Fibroblast of villous mesenchyme (primary cell): ENCODE measurements at places on chromosomes 3 and 15.

- DNase-seq = peak; percentile 44
Measured at GRCh38 chr3:58588030-58588614, 10.9 kb upstream of the FAM107A start.

DNA sequence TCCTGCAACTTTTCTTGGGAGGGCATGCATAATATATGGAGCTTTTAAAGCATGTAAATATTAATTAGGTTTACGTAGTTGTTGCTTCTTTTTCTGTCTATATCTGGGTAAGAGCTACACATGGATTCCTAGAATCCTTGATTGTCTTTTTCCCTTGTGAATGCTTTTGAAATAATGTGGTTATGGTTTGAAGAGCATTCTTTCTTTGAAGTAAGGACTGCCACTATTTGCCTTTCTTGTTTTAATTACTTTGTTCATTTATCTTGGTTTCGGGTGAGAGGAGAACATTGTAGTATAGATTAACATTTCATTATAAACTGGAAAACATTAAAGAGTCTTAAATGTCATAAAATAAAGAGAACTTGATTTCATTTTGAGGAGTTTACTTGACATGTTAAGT lies 674.0 kb downstream of the ZBBX start:
- no peak for DNase-seq

- DNase-seq = no peak
Measured at GRCh38 chr3:58179235-58180098, 31.3 kb downstream of the DNASE1L3 start.

DNA sequence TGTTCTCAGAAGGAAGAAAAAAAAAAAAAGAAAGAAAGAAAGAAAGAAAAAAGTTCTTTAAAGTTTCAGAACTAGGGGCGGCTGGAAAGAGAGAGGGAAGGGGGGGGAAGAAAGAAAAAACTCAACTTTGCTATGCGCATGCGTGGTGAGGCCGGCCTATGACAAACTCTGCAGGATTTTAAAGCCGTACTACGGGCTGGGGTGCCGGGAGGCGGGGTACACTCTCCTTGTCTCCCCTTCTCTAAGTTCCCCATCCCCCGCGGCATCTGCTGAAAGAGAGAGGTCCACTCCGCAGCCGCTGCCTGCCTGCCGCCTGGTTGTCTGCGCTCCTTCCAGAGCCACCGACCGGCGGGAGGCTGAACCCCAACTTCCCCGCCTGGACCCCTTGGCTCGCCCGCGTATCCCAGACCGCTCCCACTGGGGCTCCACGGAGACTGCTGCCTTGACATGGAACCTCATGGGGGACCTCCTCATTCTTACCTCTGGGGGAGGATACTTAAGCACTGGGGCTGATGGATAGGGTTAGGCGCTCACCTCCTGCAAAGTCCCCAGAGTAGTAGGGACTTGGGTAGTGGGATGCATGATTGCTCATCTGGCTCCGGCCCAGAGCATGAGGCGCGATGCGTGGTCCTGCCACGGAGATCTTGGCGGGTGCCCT lies 1.4 kb upstream of the WNT5A start:
- DNase-seq = peak; percentile 93

DNA sequence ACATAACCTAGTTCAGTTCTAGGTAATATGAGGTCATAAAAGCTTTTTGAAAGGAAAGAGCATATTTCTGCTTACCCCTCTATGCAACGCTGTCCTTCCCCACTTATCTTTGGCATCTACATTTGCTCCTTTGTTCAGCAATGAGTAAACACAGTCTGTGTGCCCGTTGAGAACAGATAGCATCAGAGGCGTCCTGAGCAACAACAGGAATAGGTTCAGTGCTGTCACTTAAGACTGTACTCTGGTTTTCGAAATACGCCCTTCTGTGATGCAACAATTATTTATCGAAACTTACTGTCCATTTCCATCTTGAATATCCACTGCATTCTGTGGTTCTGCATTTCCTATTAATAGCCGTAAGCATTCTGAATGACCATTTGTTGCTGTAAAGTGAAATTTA lies 84.4 kb downstream of the BTD start:
- DNase-seq = no peak

DNA sequence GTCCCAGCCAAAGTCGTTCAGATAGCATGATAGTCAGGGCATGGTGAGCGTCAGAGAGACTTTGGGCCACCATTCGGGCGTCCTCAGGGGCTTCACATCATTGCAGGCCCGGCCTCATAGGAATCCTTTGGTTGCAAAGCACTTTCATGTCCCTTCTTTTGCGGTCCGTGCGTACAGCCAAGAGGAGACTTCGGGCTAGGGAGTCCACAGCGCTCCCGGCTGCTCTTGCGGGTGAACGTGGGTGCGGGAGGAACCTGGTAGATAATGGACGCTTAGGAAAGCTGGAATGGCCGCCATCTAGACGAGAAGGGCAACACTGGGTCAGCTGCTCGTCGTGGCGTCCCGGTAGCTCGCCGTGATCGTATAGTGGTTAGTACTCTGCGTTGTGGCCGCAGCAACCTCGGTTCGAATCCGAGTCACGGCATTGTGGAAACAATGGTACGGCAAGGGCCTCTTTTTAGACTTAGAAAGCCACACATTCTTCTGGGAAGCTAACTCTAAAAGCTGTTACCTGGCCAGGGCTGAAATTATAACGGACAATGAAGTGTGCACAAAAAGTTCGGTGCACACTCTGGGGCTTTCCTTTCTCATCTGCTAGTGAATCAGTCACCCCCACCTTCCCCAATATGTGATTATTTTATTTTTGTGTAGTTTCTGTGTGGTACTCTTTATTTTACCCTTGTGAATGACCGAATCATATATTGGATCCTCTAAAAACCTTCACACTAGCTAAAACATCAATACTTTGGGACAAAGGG lies 13.2 kb upstream of the SHF start:
- DNase-seq = peak; percentile 75

GRCh38 chr3:166283840-166284239 lies 446.6 kb upstream of the BCHE start:
- peak; percentile 48 for DNase-seq

GRCh38 chr3:32335365-32336112 lies 56.1 kb upstream of the CMTM7 start:
- no peak for DNase-seq

- no peak for DNase-seq
Measured at GRCh38 chr15:59419170-59419569, 18.8 kb upstream of the FAM81A start.

DNA sequence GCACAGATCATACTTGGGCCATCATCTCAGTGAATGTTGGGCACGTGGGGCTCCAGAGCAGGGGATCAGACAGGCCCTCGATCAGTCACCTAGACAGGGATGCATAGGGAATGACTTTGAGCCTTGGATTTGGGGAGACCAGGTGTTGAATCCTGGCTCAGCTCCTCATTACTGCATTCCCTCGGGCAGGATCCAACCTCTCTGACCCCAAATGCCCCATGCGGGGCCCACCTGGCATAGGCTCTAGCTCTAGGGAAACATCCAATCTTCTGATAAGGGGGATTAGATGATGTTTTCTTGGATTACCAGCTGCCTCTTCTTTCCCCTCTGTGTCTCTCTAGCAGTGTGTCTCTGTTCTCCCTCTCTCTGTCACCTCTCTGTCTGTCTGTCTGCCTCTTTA lies 22.7 kb downstream of the LOXL1 start:
- DNase-seq = no peak

- DNase-seq = no peak
Measured at GRCh38 chr3:36776436-36776835, 12.1 kb upstream of the DCLK3 start.

- no peak for DNase-seq
Measured at GRCh38 chr3:168807448-168807847, 711.7 kb upstream of the GOLIM4 start.

GRCh38 chr3:23612296-23612891 lies 193.4 kb upstream of the UBE2E1 start:
- DNase-seq = no peak

DNA sequence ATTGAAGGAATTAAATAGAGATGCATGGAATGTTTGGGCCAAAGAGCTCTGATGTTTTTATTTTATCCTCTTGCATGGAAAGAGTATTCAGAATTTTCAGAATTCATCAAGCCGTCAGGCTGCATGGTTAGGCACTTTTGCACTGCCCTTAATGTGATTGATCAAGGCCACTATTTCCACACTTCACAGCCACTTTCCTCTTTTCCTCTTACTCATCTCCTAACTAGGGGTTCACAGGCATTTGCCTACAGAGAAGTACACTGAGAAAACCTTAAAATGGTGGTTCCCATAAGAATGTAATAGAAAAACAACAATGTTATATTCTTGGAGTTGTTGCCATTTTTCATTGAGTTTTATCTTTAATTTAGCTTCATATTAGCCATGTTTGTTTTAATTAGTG lies 10.9 kb downstream of the SLC35A5 start:
- no peak for DNase-seq

DNA sequence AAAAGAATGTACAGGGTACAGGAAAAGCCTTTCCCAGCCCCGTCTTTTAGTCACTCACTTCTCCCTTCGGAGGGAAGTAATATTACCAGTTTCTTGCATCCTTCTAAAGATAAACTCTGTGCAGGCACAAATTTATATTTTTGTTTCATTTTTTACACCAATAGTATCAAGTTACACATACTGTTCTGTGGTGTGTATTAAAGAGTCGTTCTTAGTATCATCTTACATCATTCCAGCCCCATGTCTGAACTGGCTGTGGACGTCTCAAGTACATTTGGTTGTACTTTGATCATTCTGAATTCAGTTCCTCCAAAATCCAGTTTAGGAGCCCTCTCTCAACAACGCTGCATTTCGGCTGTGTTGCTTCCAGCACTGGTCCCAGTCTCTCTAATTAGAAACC lies 68.7 kb downstream of the LMLN start:
- peak; percentile 65 for DNase-seq

GRCh38 chr15:61777689-61778088 lies 282.6 kb downstream of the VPS13C start:
- no peak for DNase-seq

DNA sequence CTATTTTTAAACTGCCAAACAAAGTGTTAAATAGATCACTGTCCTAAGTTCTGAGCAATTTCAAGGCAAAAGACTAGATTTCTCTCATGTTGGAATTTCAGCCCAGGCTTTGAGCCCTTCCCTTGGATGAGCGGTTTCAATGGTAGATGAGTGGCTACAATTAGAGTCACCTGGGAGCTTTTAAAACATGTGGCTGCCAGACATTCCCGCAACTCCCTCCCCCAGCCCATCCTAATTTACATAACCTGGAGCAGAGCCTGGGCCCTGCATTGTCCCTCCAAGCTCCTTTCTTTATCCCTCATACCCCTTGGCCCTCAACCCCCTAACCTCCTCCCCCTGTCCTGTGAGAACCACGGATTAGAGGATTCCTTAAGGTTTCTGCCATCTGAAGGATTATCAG lies 357.5 kb upstream of the UMPS start:
- no peak for DNase-seq

- DNase-seq = no peak
Measured at GRCh38 chr3:119653876-119654275, 6.5 kb downstream of the POPDC2 start.

DNA sequence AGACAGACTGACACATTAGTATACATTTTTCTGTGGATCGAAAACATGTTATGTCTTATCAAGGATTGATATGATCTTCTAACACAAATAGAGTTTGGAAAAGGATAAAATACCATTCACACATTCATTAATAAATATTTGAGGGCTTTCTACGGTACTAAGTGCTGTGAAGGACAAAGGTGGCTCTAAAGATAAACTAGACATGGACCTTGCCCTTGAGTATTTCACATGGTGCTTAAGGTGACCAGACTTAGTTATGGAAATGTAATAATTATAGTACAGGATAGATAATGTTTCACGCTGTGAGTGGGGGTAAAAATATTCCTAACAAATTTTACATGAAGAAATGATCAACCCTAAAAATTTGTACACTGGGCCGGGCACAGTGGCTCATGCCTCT lies 3.8 kb upstream of the RAP2B start:
- DNase-seq = no peak

DNA sequence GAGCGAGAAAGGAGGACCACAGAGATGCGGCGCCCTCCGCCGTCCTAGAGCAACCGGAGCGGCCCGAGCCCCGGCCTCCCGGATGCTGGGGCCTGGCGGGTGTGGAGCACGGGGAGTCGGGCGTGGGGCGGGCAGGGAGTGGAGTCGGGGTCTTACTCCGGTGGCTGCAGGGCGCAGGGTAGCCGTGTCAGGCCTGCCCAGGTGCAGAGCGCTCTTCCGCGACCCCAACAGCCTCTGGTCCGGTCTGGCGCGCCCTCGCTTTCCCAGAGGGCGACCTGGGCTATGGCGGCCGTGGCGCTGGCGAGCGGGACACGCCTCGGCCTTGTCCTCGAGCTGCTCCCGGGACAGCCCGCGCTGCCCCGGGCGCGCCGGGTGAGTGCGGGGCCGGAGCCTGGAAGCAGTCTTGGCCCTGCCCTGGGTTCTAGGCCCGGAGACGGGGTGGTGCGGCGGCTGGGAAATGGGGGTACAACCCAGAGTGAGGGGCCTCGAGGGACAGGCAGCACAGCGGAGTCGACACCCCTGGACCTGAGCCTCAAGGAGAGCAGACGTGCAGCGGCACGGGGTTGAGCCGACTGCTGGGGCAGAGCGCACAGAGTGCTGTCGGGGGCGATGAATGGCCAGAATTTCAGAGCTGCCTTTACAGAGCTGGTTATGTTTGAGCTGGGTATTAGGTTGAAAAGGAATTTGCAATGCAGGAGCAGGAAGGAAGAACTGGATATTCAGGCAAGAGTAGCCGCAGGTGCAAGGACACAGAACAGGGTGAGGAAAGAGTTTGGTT lies at the start of gene ZNF662:
TSS of gene ZNF662 (plus strand) at position 73 of the 778 bp plus-strand sequence. CDS start 1,973 bp downstream, outside the sequence.
- no peak for DNase-seq

DNA sequence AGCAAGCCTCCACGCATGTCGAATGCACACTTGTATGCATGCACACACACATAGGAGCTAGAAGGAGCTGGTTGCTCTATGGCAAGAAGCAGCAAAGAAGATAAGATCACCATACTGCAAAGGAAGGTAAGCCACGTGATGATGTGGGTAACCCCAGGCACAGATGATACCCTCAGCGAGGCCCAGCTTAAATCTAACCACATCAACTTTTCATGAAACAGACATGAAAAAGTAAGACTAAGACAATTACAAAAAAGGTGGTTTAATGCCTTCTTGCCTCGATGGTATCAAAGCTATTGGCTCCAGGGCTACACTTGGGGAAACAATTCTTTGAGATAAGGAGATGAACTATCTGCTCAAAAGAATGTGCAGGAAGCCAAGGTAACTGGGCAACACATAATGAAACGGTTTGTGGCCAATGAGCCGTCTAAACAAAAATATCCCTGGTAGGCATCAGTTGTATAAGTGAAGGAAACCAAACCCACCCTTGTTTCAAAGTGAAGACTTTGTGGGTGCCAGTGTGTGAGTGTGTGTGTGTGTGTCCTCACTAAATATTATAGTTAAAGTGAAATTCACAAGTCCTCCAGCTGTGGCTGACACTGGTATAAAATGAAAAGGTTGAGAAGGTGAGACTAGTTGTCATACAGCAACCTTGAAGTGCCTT lies 365.7 kb upstream of the ICE2 start:
- no peak for DNase-seq

GRCh38 chr3:133448478-133449122 lies 48.7 kb downstream of the BFSP2 start:
- DNase-seq = no peak

GRCh38 chr3:191339316-191339917 lies 9.1 kb upstream of the UTS2B start:
- DNase-seq = no peak

GRCh38 chr15:25022233-25022632 lies 67.4 kb downstream of the SNRPN start:
- peak; percentile 0 for DNase-seq

GRCh38 chr3:111882194-111882593 lies 23.1 kb downstream of the PHLDB2 start:
- DNase-seq = no peak

GRCh38 chr3:59996056-59996455 lies 946.2 kb upstream of the CFAP20DC start:
- DNase-seq = no peak
